ENCODE measurements at places on chromosomes 2 and 18. TPM values are rescaled to one million over a fixed set of nuclear protein-coding genes. Genes with fewer than 3 reads are reported as not detected.

The CYP27A1 gene
- total RNA-seq: 30.0 TPM

The KIF1A gene
- total RNA-seq: 133 TPM

The NOL4 gene
- 72.9 TPM for total RNA-seq

The PFN4 gene
- total RNA-seq: 4.1 TPM

The SERPINB2 gene
- total RNA-seq: 2.0 TPM

The SETBP1 gene
- 52.0 TPM for total RNA-seq
